Uterine smooth muscle cell (primary cell): ENCODE measurements at places on chromosomes 7 and 10. TPM values are rescaled to one million over a fixed set of nuclear protein-coding genes. Genes with fewer than 3 reads are reported as not detected.

Gene NKX2-3
- not detected in 2 replicates for total RNA-seq

Gene AUTS2
- 5.1 and 9.9 TPM in 2 replicates for total RNA-seq

Gene UNCX
- not detected in 2 replicates for total RNA-seq

Gene CDHR3
- total RNA-seq, result 4.0 and 5.9 TPM in 2 replicates

Gene SPDYE8
- total RNA-seq, result not detected in 2 replicates

Gene IGF2BP3
- 3.1 and 3.5 TPM in 2 replicates for total RNA-seq

Gene PDZD7
- 1.4 and 2.1 TPM in 2 replicates for total RNA-seq

Gene SLC26A4
- 0.44 and 0.50 TPM in 2 replicates for total RNA-seq

Gene ZNF438
- total RNA-seq, result 2.0 and 2.3 TPM in 2 replicates

Gene TRPV5
- total RNA-seq, result not detected in 2 replicates

Gene ADAM8
- 8.1 and 11.0 TPM in 2 replicates for total RNA-seq

Gene RNF148
- total RNA-seq, result 0.66 and 1.1 TPM in 2 replicates

Gene SPDYE18
- not detected in 2 replicates for total RNA-seq

Gene PNLIPRP1
- total RNA-seq, result not detected in 2 replicates

Gene GNG11
- total RNA-seq, result 63.4 and 106 TPM in 2 replicates

Gene RAB11FIP2
- 23.5 and 24.9 TPM in 2 replicates for total RNA-seq

Gene FAM221A
- 2.0 and 2.4 TPM in 2 replicates for total RNA-seq

Gene ENTPD7
- 32.5 and 42.4 TPM in 2 replicates for total RNA-seq

Gene DPYSL4
- total RNA-seq, result 2.1 and 2.3 TPM in 2 replicates

Gene GPR15LG
- not detected in 2 replicates for total RNA-seq

Gene STEAP4
- total RNA-seq, result under 0.01 TPM in 1 of 2 replicates, not detected in the other

Gene VIM
- total RNA-seq, result 6,217 and 6,779 TPM in 2 replicates

Gene DIP2C
- total RNA-seq, result 18.8 and 23.1 TPM in 2 replicates

Gene ATOH7
- total RNA-seq, result not detected in 2 replicates

Gene WIPF3
- total RNA-seq, result not detected in 2 replicates

Gene TCAF2
- total RNA-seq, result 1.4 and 1.9 TPM in 2 replicates

Gene CCSER2
- 36.0 and 36.9 TPM in 2 replicates for total RNA-seq

Gene FAM25A
- not detected in 2 replicates for total RNA-seq

Gene SUN3
- not detected in 2 replicates for total RNA-seq

Gene SLC13A1
- total RNA-seq, result not detected in 2 replicates

Gene LRIT1
- total RNA-seq, result not detected in 2 replicates

Gene NYAP1
- 1.2 and 2.5 TPM in 2 replicates for total RNA-seq

Gene ADRB1
- not detected in 2 replicates for total RNA-seq

Gene ASIC3
- under 0.01 and 0.75 TPM in 2 replicates for total RNA-seq

Gene LDB3
- total RNA-seq, result under 0.01 TPM in 1 of 2 replicates, not detected in the other

Gene SNCG
- 7.2 and 7.5 TPM in 2 replicates for total RNA-seq

Gene AASS
- 31.1 and 40.1 TPM in 2 replicates for total RNA-seq

Gene GPR26
- not detected in 2 replicates for total RNA-seq

Gene CFAP43
- total RNA-seq, result 0.11 and 0.12 TPM in 2 replicates

Gene PRRT4
- under 0.01 and 0.12 TPM in 2 replicates for total RNA-seq
